ENCODE measurements at places on chromosomes 5 and 9.

- no peak for DNase-seq
Observed at GRCh38 chr5:126004636-126005035, 418.6 kb upstream of the GRAMD2B start.

- DNase-seq: peak; percentile 34
Observed at GRCh38 chr9:33785914-33786313, 9.4 kb upstream of the PRSS3 start.

GRCh38 chr9:24044576-24044975 lies 218.5 kb upstream of the ELAVL2 start:
- DNase-seq: no peak

- DNase-seq: peak; percentile 27
Observed at GRCh38 chr5:133610489-133611356, 1.6 kb downstream of the FSTL4 start.

DNA sequence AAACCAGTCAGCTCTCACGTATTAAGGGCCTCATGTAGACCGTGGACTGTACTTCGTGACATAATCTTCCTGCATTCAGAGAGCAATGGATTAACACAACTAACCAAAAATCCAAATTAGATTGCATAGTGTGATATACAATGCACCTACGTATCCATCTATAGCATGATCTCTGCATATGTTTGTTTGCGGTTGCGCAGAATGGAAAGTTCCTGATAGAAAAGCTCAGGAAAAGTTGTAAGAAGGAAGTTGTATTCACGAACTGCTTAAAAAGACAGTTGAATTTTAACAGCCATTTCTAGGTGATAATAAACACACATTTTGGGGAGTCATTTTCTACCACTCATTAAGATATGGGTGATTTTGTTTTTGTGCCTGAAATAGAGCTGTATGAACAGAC lies 869.0 kb downstream of the TLE4 start:
- DNase-seq: no peak

GRCh38 chr5:112183103-112183711 lies 235.9 kb downstream of the EPB41L4A start:
- DNase-seq: peak; percentile 7

GRCh38 chr5:96537386-96537785 lies 104.3 kb upstream of the PCSK1 start:
- peak; percentile 83 for DNase-seq

DNA sequence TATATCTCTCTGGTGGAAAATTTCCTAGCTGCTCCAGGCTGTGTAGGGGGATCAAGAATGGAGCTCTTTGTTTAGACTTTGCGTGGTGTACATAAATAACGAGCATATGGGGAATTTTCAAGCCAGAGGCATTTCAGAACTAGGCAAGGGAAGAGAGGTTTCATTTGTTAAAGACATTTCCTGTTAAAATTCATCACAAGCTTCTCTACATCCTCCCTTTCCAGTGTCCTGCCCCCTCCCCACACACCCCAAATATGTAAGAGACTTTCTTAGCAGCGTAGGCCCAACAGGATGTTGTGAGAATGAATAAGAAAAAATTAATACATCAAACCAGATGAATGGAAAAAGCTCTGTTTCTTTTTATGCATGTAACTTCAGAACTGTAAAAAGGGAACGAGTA lies 150.3 kb downstream of the GPBP1 start:
- DNase-seq: no peak

DNA sequence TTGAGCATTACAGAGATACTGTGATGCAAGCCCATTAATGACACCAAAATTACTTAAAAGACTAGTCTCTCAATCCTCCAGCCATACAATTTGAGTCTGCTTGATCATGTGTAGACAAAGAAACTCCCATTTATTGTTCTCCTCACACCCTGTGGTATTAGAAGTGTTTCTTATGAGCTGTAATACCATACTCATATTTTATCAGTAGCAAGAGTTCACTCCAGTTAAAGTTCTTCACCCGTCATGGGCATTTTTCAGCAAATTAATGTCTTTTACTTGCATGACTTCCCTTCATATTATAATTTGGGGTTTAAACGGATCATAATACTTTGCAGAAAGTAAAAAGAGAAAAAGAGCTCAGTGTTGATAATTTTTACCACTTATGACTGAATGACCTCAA lies 242.9 kb downstream of the BNC2 start:
- DNase-seq: no peak

DNA sequence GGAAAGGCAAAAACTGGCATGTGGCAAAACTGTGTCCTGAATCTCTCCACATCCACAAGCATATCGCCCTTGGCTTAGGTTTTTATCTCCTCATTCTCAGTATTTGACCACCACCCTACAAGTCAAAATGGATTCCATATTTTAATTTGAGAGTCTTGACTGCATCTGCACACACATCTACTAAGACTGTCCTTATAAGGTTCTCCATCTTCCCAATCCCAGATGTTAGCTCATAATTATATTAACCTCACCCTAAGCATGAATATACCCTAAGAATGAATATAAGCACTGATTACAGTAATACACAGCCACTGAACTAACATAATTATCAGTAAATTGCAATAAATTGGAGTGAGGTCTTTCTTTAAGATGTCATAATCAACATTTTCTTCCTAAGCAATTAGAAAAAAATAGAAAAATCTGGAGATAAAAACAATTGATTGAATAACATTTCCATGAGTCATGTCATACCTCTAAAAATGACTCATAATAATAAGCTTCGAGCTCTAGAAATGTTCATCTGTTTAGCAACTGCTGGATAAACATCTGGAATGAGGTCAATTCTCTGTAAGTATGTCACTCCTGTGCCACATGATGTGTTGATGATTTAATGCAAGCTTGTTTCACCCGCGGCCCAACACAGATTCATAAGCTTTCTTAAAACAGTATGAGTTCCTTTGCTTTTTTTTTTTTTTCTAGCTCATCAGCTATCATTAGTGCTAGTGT lies 39.9 kb upstream of the PAM start:
- DNase-seq: peak; percentile 66

DNA sequence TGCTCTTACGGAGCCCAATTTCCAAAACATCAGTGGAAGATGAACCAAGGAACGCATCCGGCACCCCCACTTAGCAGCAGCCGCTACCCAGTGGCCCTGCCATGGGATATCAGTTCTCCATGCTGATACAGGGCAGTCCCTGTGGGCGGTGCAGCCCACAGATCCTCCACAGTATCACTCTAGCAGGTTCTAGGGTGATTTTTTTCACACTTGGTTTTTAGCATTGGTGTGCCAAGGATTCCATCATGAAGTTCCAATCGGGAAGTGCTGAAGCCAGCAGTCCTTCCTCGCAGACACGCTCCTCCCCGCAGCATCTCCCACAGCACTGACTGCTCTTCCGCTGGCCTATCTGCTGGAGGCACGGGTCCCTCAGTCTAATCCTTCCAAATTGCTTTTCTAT lies 261.9 kb downstream of the SYK start:
- no peak for DNase-seq

GRCh38 chr5:178504340-178504960 lies 85.7 kb downstream of the COL23A1 start:
- DNase-seq: no peak

GRCh38 chr5:66306105-66306843 lies 162.2 kb downstream of the SREK1 start:
- DNase-seq: peak; percentile 31

DNA sequence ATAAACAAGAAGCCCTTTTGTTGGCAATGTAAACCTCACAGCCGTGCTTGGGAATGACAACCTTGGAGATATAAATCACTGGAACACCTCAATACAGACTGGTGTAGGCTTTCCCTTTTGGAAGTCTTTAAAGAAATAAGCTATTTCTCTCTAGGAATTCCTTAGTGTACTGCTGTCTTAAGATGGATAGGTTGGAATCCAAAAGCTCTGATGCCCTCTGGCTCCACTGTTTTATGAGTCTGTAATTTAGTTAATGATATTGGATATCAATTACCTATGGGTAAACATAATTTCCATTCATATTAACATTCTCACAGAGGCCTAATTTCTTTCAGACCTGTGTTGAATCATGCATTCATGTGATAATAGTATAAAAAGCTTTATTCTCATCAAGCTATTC lies 435.9 kb upstream of the MPDZ start:
- no peak for DNase-seq

DNA sequence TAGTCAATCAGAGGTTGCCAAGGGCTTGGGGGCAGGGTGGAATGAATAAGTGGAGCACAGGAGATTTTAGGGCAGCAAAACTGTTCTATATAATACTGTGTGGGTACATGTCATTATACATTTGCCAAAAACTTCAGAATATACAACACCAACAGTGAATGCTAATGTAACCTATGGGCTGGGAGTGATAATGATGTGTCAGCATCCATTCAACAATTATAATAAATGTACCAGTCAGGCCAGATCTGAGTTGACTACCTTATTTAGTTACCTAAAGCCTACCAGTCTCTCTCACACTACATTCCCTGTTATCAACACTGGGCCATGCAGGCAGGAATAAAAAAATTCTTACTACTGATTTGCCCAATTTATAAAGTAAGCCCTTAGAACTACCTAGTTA lies 884.5 kb downstream of the TLE1 start:
- DNase-seq: no peak

DNA sequence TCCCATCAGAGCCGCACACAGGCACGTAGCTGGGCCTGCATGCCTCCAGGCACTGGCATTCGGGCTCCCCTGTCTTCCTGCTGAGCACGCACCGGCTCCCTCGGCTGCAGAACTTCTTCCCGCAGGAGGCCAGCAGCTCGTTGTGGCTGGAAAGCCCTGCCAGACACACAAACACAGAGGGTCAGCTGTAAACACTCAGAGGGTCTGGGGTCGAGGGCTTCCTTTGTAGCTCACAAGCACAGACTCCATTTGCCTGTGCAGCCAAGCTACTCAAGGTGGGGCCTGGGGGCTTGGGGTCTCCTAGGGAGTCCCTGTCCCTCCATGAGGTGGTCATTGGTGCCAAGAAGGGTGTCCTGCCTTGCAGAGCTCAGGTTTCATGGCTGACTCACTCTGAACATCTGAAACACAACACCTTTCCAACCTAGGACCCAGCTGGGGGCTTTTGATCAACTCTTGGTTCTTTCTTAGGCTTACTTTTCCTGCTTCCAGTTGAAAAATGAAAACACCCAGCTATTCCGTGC lies 211.4 kb downstream of the FSTL4 start:
- DNase-seq: no peak

GRCh38 chr9:70874451-70874850 lies 247.0 kb downstream of the TRPM3 start:
- DNase-seq: no peak

DNA sequence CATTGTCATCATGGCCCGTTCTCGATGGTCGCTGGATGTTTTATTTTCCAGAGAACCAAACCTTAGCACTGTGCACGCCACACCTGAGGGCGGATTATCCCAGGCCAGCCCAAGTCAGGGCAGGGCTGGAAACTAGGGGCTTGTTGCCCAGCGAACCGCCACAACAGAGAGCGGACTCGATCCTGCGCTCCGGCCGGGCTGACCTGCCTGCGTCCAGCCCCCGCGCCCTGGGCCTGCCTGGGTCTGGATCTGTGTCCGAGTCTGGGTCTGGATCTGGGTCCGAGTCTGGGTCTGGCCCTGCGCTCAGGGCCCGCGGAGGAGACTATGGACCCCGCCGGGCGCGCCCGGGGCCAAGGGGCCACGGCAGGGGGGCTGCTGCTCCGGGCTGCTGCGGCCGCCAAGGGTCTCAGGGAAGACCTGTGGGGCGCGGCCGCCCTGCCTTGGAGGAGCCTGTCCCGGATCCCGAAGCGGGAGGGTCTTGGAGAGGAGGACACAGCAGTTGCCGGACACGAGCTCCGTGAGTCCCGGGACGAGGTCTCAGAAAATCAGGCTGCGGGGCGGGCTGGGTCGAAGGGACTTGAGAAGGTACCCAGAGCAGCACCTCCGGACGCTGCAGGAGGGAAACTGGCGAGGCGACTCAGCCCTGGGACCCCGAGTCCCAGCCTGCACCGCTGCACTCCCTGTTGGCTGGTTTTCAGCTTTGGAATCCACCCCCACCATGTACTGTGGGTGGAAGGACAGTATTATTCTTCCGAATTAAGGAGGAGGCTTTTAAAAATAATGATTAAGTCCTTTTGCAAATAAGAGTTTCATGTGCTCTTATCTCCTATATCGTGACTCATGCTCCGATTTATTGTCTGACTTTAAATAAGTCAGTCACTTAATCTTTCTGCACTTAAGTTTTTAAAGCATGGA lies at the start of gene ANKDD1B:
ANKDD1B (plus strand) TSS at position 143 of the 915 bp plus-strand sequence; CDS start at position 325, 182 bp downstream.
- no peak for DNase-seq

GRCh38 chr5:36152324-36153297 lies 700 bp downstream of the SKP2 start:
- peak; percentile 5 for DNase-seq

DNA sequence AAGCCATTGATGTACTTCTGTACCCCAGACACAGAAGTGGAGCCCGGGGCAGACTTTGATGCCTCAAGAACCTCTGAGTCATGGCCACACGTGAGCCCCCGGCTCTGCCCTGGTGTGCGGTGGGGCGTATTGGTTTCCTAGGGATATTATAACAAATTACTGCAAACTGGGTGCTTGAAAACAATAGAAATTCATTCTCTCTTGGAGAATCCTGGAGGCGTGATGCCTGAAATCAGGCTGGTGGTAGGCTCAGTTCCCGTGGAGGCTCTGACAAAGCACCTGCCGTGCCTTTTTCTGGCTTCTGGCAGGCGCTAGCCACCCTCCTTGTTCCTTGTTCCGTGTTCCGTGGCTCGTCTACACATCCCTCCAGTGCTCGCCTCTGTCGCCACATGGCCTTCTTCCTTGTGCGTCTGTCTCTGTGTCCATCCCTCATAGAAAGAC lies 24.2 kb downstream of the NEK6 start:
- DNase-seq: no peak

- DNase-seq: no peak
Observed at GRCh38 chr5:766666-767431, 17.7 kb downstream of the ZDHHC11B start.

GRCh38 chr5:135042595-135042994 lies 8.6 kb upstream of the PITX1 start:
- no peak for DNase-seq

GRCh38 chr9:98520221-98520960 lies 188.3 kb downstream of the GABBR2 start:
- DNase-seq: no peak

GRCh38 chr9:78030296-78030552 lies 1.4 kb downstream of the GNAQ start:
- DNase-seq: peak; percentile 31

DNA sequence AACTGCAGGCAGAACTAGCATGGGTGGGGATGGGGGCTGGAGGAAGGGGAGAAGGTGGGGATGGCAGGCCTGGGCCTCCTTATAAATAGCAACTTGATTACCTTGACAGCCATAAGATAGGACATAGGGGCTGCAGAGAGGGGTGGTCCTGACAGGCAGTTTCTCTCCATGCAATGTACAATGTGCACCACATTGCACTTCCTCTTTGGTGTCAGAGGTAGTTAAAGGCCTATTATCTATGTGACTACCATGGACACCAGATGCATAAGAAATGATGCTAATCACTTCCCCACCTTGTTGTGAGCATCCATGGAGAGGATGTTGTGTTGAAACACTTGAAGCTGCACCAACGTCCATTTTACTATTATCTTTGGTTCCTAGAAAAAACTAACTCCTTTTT lies 20.2 kb upstream of the SUB1 start:
- no peak for DNase-seq

DNA sequence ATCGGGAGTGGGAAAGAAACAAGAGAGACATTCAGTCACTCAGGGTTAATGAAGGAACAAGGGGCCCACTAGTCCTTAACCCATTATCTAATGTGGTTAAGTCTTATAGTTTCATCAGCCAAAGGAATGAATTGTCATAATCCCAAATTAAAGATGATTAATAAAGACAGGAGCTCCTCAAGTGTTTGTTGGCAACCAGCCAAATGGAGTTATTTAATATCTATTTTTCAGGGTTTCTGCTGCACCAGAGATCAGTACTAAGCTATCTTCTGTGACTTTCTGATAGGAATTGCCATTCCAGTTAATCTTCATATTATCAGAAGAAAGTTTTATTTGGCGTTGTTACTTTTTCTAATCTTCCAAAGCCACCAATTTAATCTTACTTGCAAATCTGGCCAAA lies 34.0 kb upstream of the FCHO2 start:
- DNase-seq: no peak

Measured in dermis microvascular lymphatic vessel endothelial cell (primary cell).